ENCODE measurements at places on chromosomes 1 and 21. TPM values are rescaled to one million over a fixed set of nuclear protein-coding genes. Genes with fewer than 3 reads are reported as not detected.

- no peak for DNase-seq
These were observed 73.3 kb downstream of the NUP210L start for GRCh38 chr1:154081386-154082126.

DNA sequence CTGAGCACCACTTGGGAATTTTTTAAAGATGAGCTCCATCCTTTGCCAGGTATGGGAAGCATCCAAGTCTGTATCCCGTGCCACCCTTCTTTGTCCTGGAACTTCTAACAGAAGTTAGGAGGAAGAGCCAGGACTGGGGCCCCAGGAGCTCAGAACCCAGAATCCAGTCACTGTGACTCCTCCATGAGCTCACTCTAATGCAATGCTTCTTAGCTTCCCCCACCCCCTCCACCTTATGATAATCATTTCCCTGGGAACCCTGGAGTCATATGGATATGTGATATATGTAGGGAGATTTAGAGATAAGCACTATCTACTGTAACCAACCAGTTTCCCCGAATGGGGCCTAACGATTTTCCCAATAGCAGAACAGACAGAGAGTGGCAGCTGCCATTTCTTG, 758 bp upstream of the SPRR5 start:
- DNase-seq = no peak

DNA sequence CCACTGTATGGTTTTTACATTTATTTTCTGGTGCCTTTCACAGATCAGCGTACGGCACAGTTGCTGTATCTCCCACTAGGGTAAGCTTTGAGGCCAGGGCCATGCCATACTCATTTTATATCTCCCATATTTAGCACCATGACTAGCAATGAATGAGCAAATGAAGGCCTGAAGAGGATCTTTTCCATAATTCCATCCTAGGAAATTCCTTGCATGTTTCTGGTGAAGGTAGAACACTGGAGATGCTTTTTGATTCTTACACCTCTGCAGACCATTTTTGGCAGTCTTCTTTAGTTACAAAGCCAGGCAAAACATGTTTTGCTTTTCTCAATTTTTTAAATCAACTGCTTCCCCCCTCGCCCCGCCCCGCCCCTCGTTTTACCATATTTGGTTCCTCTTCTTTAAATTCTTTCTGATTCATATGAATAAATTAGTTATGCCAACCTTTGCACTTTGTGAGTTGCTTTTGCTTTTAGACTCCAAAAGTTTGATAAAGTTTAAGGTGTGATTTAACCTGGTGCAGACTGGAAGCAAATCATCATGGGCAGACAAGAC, 78.9 kb upstream of the AK4 start:
- peak; percentile 68 for DNase-seq

DNA sequence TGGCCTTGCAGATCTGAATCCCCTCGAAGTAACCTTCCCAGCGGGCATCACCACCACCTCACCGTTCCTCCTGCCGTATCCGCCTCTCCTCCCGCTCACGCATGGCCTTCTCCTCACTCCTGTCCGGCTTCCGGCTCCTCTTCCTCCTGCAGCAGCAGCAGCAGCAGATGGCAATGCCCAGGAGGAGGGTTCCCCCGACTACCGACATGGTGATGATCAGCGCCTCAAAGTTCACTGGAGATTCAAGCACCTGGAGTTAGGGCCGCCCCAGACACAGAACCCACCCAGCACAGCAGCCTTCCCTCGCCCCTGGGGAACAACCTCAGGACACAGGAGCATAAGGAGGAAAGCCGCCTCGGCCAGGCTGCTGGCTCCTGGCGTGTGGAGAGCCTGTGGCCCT, 17.4 kb downstream of the PTTG1IP start:
- DNase-seq = no peak

DNA sequence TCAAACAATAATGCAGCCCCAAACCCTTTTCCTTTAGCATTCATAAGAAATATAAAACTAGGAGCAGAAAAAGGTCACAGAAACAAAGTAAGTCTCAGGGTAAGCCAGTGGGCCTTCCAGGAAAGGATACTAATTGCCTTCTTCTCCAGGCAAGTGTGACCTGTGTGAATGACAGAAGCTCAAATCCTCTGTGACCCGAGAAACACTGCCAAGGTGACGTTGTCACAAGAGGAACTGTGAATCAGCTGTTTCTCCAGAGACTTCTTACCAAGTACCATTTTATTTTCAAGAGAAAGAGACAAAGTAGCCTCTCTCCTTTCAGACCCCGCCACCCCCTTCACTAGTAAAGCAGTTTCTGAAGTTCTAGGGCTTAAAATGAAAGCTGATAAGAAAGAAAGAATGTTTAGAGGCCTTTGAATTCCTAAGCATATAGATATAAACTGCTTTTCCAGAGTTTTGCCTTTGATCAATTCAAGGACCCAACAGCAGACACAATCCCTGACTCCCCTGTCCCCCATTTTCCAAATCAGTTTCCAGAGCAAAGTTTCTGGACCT, 155.6 kb downstream of the NUF2 start:
- DNase-seq = no peak

- peak; percentile 7 for DNase-seq
These were observed 200.0 kb downstream of the TOMM20 start for GRCh38 chr1:234928642-234929041.

DNA sequence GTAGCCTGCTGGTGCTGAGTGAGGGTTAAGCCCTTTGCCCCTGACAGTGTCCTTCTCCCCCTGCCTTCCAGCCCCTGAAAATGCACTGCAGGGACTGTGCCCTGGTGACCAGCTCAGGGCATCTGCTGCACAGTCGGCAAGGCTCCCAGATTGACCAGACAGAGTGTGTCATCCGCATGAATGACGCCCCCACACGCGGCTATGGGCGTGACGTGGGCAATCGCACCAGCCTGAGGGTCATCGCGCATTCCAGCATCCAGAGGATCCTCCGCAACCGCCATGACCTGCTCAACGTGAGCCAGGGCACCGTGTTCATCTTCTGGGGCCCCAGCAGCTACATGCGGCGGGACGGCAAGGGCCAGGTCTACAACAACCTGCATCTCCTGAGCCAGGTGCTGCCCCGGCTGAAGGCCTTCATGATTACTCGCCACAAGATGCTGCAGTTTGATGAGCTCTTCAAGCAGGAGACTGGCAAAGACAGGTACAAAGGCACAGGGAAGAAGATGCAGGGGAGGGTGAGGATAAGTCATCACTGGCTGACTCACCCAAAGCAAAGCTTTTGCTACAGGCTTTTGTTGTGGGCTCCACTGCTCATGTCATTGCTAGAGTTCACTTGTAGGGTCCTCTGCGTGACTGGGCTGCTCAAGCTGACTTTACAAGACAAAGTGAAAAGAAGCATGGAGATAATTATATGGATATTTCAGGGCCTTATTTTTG, 174.9 kb downstream of the PIGK start:
- DNase-seq = peak; percentile 15

DNA sequence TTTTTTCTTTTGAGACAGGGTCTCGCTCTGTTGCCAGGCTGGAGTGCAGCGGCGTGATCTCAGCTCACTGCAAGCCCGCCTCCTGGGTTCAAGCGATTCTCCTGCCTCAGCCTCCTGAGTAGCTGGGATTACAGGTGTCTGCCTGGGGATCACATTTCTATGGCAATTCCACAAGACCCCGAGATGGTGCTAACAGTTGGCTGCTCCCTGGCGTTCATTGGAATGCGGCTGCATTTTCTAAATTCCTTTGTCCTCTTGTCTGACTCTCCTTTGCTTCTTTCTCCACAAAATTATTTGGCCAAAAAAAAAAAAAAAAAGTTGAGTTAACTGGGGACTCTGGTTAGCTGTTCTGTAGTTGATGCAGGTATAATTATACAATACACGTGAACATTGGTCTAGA, 176.4 kb downstream of the ETS2 start:
- no peak for DNase-seq

DNA sequence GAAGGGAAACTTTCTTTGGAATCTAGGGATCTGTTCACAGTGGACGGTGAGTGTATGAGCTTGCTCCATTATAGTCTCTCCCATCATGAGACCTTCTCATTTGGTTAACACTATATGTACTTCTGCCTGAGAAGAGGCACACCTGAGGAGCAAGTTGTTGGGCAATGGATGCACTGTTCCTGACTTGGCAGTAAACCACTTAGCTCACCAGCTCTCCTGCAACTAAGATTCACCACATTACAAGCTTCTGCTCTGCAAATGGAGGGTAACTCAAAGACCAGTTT, 10.2 kb downstream of the MACF1 start:
- DNase-seq = no peak

Gene C8A
- not detected for total RNA-seq

Gene RORC
- 9.9 TPM for total RNA-seq

Measured in activated CD4-positive, alpha-beta memory T cell treated with anti-CD3 and anti-CD28 coated beads for 36 hours (primary cell).